ENCODE measurements at places on chromosomes 4 and X.

DNA sequence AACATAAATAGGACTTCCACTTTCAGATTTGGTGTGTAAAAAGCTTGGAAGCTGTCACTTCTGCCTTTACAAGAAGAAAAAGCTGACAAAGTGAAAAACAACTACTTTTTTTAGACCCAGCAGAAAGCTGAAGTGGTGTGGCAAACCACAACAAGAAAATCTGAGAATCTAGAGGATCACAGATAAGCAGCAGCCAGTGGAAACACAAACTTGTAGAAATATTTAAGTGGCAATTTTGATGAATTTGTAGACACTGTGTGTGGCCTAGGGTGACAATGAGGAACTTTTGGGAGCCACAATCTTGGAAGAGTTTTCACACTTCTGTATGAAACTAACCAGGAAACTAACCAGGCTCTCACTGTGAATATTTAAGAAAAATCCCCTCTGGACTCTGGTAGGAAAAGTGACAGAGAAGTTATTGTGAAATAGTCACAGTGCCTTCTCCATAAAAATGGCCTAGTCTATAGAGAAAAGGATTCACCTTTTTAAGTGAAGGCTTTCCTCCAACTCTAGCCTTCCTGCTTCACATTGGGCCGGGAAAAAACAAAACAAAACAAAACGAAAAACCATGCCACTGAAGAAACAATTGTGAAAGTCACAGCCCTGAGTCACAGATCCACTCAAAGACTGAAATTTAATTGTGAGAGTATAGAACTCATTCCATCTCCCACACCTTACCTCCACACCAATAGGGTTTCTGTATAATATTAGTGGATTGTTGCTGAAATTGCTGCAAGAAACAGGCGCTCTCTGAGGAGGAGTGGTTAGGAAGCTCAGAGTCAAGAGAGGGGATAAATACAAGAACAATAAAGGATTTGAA is 26.7 kb upstream of the GUCY1A1 start:
- DNase-seq: no peak

GRCh38 chr4:159545556-159545955 is 442.7 kb downstream of the RAPGEF2 start:
- DNase-seq: no peak

GRCh38 chr4:73258686-73259570 is at the start of gene ANKRD17:
Gene ANKRD17, minus strand, starts transcription at chr4:73258798. Its CDS starts 130 bp downstream, at chr4:73258668.
- DNase-seq: peak; percentile 89

DNA sequence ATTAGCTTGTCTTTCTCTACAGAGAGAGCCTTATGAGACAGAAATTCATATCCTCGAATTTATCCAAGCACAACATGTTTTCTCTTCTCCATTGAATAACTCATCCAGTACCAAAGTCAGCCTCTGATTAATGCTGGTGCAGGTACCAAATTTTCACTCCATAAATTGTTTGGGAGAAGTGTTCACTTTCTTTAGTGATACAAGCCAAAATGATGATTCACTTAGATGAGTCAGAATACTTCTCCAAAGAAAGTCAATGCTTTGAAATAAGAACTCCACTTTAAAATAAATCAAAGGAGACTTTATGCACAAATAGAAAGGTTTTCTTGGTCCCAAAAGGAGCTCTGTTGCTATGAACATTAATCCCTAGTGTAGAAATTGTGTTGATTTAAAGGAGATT is 60.2 kb downstream of the MAOB start:
- no peak for DNase-seq

DNA sequence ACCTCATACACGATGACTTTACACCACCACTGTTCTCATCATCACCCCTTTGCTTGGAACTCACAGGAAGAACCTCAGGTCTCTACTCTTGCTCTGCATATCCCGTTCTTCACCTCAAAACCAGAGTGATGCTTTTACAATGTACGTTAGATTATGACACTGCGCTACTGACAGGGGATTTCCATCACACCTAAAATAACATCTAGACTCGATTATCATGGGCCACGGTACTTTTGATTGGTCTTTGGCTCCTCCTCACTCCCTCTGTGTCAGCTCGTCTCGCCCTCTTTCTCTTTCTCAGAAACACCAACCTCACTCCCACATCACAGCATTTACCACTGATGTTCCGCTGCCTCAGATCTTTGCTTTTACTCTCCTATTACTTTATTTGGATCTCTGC is 172.4 kb downstream of the TLL1 start:
- peak; percentile 34 for DNase-seq

- DNase-seq: no peak
These were observed 114.4 kb downstream of the GLRA3 start for GRCh38 chr4:174714393-174715211.

GRCh38 chr4:44162538-44163270 is 285.9 kb downstream of the KCTD8 start:
- no peak for DNase-seq

DNA sequence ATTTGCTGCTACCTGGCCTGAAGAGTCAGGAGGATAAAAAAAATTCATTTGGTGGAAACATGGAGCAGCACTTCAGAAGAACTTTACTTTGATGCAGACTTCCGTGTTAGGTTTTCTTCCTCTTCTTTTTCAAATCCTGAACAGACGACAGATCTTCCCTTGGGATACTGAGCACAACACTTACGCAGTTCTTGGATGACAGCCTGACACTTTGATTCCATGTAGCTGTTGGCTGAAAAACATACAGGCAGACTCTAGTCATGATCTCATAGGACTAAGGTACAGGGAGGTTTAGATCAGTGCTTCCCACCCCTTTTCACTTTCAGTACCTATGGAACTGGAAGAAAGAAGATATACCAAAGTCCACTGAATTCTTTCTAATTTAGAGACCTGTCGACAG is 9.2 kb downstream of the CMC4 start:
- DNase-seq: no peak

DNA sequence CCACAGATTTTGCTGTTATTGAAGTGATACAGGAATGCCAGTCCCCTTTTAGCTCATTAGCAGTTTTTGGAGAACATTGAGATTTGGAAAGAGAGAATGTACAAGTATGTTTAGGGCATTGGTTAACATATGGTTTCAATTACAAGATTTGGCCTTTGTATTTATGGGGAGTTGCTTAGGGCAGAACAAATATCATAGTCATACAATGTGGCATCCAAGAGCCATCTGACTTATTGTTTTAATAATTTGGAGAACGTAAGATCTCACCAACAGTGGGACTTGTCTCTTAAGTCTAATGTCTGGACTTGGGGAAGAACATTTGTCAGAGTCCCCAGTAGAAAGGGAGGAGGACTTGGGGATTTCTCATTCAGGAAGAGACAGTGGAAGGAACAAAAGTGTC is 166.1 kb downstream of the STK32B start:
- no peak for DNase-seq

DNA sequence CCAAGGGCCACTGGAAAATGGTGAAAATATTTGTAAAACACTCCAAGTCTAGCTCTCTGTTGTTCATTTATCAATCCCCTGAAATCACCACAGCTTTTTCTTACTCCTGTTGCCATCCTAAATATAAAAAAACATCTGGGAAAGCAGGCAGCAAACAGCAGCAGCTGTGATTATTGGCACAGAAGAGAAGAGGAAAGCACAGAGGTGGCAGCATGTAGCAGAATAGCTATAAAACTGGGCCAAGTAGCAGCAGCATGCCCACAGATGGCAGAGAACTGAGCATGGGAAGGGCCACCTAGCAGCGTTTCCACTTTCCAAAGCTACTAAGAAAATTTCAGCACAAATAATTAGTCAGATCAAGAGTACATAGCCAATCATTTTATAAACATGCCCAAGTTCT is 307.2 kb downstream of the SLC7A11 start:
- no peak for DNase-seq

DNA sequence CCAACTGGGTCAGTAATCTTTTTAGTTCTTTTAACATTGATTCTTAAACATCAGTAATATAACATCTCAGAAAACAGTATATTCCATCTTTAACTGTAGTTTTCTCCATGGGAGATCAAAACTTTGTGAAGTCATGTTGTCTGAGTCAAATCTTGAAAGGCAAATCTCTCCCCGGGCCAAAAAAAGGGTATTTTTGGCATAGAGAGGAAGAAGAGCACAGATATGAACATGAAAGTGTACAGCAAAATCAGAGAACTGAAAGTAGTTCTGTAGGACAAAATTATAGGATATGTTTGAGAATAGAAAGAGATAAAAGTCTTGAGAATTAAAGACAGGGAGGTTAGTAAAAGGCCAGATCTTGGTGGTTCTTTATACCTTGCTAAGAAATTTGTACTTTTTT is 176.4 kb upstream of the GYPA start:
- no peak for DNase-seq

- no peak for DNase-seq
These were observed 15.1 kb upstream of the REPS2 start for GRCh38 chrX:16931371-16931770.

- no peak for DNase-seq
These were observed 250.4 kb upstream of the JADE1 start for GRCh38 chr4:128558896-128559679.

GRCh38 chrX:69029771-69030170 is 135.5 kb downstream of the PJA1 start:
- DNase-seq: no peak

DNA sequence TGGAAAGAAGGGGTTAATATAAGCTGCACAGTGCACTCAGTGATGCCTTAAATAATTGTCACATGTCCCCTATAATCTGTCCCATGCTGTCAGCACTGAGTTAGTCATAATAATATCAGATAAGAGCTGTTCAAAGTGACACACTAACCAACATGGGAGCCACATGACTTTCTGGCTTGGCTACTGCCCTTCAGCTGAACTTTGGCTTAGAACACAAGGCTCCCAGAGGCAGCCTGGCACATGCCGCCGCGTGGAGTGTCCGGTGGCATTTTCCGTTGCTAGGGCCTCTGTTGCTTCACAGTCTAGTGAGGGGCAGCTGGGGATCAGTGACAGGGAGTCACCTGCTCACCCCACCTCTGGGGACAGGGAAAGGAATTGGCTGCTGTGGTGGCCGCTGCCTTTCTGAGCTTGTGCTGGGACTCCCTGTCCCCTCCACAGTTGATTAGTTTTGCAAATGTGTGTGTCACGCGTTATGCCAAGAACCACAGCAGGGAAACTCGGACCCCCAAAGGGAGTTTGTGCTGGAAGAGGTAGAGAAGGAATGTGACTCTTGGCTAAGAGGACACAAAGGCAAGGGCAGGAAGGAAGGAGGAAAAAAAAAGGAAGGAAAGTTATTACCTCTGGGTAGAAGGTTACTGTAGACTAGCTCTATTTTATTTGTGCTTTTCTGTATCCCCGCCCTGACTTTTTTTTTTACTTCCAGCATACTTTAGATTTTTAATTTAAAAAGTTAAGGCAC is 41.1 kb upstream of the PPARGC1A start:
- peak; percentile 14 for DNase-seq

GRCh38 chrX:110216027-110216426 is 101.9 kb downstream of the AMMECR1 start:
- no peak for DNase-seq

DNA sequence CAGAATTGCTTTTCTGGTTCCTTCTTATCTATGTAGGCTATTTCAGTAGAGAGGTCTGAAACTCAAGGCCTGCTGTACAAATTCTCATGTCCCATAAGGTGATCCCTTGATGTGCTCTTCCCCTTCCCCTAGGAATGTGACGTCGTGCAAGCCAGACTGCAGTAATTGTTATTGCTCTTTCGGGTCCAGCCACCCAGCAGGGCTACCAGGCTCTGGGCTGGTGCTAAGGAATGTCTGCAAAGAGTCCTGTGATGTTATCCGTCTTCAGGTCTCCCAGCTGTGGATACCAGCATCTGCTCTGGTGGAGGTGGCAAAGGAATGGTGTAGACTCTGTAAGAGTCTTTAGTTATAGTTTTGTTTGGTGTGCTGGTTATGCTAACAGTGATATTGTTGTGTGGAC is 378.7 kb downstream of the C4orf33 start:
- no peak for DNase-seq

GRCh38 chr4:16770710-16771285 is 127.6 kb downstream of the LDB2 start:
- DNase-seq: no peak

GRCh38 chr4:138174981-138175794 is 67.0 kb downstream of the SLC7A11 start:
- DNase-seq: no peak

GRCh38 chr4:5881340-5881739 is 11.5 kb downstream of the CRMP1 start:
- DNase-seq: no peak

DNA sequence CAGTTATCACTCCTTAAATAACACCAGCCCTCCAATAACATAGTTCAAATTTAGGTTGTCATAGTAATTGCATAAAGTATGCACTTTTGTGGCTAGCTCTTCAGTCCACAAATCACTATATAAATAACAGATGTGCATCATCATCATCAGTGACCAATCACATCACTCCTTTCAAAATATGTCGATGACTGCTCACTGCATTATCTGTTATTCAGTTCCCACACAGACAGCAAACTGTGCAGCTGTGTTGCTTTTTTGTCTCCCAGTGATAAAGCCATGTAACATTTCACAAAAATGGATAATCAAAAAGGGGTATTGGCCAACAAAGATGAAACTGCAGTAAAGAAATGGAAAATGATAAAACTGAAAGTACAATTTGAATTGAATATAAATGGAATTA is 205.4 kb downstream of the DCLK2 start:
- DNase-seq: no peak

- no peak for DNase-seq
These were observed 197.2 kb upstream of the NPY2R start for GRCh38 chr4:155011163-155011780.

- DNase-seq: no peak
These were observed 17.2 kb upstream of the DCK start for GRCh38 chr4:70976252-70976651.

GRCh38 chr4:992297-993110 is 700 bp downstream of the SLC26A1 start:
- no peak for DNase-seq

DNA sequence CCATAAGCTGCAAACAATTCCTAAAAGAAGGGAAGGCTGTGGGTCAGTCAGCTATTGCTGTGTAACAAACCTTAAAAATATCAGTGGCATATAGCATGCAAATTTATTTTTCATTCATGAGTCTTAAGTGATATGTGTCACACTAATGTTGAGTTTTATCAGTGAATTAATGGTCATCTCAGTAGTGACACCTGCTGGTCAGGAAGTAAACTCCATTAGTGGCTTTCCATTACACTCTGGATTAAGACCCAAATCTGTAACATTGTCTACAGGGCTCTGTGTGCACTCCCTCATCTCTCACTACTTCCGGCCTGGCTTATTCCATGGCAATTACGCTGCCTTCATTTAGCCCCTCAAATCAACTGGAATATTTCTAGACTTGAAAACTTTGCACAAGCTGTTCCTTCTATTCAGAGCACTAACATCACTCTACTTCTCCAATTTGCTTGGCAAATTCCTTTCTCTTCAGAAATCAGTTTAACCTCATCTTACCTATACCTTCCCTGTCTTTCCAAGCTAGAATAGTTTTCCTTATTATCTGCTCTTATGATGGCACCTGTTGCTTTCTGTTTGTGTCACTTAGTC is 217.3 kb upstream of the TAPT1 start:
- DNase-seq: no peak

GRCh38 chr4:28225050-28225449 is 1364.4 kb downstream of the STIM2 start:
- peak; percentile 61 for DNase-seq

- no peak for DNase-seq
These were observed 14.3 kb downstream of the FAM9C start for GRCh38 chrX:13029887-13030771.

GRCh38 chrX:20352504-20352903 is 85.8 kb upstream of the RPS6KA3 start:
- no peak for DNase-seq

- no peak for DNase-seq
These were observed 460.3 kb downstream of the ZIC3 start for GRCh38 chrX:138026211-138026610.

GRCh38 chr4:5019796-5020195 is 538 bp upstream of the CYTL1 start:
- DNase-seq: no peak

GRCh38 chrX:16177260-16177659 is 10.0 kb downstream of the MAGEB17 start:
- no peak for DNase-seq
